ENCODE measurements at places on chromosomes 13 and 19. TPM values are rescaled to one million over a fixed set of nuclear protein-coding genes. Genes with fewer than 3 reads are reported as not detected.

PLPPR2 gene
- total RNA-seq, result 8.4 TPM

GRCh38 chr19:13163609-13164342 is 13.6 kb downstream of the IER2 start:
- peak overlapping the region; percentile 69 for H3K4me3 ChIP-seq
- no peaks in the 10 kb centered on the region for H3K27me3 ChIP-seq
- H3K4me1 ChIP-seq, result peaks cover 59% of the 10 kb centered on the region
- peak; percentile 80 for DNase-seq

CLIP3 gene
- 17.9 TPM for total RNA-seq

DNA sequence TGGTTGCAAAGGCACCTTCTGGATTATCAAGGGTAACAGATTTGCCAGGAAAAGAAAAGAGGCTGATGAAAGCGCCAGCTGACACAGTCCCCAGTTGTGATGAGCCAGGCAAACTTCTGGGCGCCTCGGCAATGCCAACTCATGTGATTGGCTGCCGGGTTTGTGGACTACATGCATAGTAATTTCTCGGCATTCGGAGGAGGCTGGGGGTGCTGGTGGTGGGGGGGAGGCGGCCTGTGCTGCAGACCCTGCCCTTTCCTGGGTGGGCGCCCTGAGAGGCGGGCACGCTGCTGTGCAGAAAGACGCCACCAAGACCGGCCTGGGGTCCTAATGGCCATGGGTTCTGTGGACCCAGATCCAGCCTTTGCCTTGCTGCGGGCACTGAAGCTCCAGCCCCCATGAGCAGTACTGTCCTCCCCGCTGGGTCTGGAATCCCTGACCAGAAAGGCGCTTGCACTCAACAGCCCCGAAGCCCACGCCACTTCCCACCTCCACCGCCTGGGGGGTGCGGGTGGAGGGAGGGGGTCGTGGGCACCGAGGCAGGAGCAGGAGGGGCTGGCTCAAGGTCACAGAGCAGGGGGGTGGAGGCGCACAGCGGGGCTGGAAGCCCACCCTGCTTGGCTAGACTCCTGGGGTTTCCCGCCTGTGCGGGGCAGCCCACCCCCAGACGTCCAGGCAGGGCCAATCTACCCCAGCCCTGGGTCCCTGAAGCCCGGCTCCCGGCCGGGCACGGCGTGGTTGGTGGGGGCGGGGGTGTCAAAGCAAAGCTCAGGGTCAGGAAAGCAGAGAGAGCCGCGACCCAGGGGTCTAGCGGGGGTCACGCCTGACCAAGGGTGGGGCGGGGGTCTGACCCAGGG is 1.0 kb downstream of the DIRAS1 start:
- no peak overlapping the region for H3K27ac ChIP-seq
- peaks cover 9% of the 10 kb centered on the region for H3K36me3 ChIP-seq
- peak; percentile 56 for DNase-seq
- no peaks in the 10 kb centered on the region for H3K27me3 ChIP-seq

GRCh38 chr19:57719424-57719823 is 8.0 kb downstream of the ZNF671 start:
- peaks cover 16% of the 10 kb centered on the region for H3K27me3 ChIP-seq
- no peak overlapping the region for H3K4me3 ChIP-seq
- peaks cover 36% of the 10 kb centered on the region for H3K36me3 ChIP-seq
- DNase-seq, result no peak
- no peak overlapping the region for H3K27ac ChIP-seq
- peaks cover 14% of the 10 kb centered on the region for H3K4me1 ChIP-seq

DNA sequence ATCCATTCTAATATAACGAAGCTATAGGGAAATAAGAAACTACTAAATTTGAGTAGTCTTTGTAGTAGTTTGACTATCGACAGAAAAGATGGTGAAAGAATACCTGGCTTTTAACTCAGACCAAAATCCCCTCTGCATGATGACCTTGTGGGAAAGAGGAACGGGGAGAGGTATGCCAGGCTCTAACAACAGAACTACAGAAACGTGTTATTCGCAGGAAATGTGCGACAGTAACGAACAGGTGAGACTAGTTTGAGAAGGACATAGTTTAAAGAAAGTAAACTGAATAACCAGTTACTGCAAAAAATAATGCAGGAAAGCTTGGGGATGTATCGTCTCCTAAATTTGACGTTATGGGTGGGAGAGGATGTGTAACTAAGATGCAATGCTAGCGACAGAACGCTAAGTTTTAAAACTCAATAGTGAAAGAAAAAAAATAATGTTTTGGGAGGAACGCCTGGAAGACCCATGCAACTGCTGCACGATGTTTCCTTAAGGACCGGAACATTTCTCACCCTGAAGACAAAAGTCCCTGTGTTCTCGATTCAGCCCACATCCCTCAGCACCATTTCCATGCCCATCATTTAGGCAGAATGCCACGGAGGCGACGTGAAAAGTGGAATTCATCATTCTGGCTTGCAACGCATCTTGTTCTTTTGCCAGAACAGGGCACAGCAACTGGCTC is 1.6 kb upstream of the RAP2A start:
- peak overlapping the region; percentile 93 for H3K4me3 ChIP-seq
- no peak for DNase-seq
- H3K36me3 ChIP-seq, result 0 out of 2 replicates have a peak, but pooled peaks cover 4% of the 10 kb centered on the region
- H3K4me1 ChIP-seq, result peaks cover 41% of the 10 kb centered on the region
- peak overlapping the region; percentile 100 for H3K27ac ChIP-seq

GRCh38 chr13:96011291-96011872 is 41.8 kb downstream of the UGGT2 start:
- DNase-seq, result no peak
- H3K27ac ChIP-seq, result no peak overlapping the region
- H3K36me3 ChIP-seq, result peaks cover 45% of the 10 kb centered on the region
- H3K4me3 ChIP-seq, result no peak overlapping the region
- H3K4me1 ChIP-seq, result no peaks in the 10 kb centered on the region
- no peaks in the 10 kb centered on the region for H3K27me3 ChIP-seq

KLK8 gene
- total RNA-seq, result 5.9 TPM

LMTK3 gene
- 15.9 TPM for total RNA-seq

DNA sequence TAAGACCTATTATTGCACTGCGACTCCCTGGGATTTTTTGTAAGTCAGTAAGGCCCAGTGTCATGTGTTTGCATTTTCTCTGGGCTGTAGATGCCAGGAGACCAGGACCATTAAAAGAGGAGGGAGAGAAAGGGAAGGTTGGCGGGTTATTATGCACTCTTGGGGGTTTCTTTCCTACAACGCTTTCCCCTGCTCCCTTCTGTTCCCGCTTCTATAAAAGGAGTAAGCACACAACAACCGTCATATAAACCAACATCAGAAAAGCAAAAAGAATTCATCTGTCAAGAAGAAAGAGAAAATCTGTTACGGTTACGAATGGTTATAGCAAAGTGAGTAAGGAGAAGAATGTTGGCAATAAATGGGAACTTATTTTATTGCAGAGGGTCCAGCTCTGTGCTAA is 541.8 kb downstream of the IRS2 start:
- no peaks in the 10 kb centered on the region for H3K27me3 ChIP-seq
- DNase-seq, result no peak
- no peak overlapping the region for H3K4me3 ChIP-seq
- H3K27ac ChIP-seq, result no peak overlapping the region
- peaks cover 8% of the 10 kb centered on the region for H3K4me1 ChIP-seq
- H3K36me3 ChIP-seq, result peaks cover 13% of the 10 kb centered on the region

DNA sequence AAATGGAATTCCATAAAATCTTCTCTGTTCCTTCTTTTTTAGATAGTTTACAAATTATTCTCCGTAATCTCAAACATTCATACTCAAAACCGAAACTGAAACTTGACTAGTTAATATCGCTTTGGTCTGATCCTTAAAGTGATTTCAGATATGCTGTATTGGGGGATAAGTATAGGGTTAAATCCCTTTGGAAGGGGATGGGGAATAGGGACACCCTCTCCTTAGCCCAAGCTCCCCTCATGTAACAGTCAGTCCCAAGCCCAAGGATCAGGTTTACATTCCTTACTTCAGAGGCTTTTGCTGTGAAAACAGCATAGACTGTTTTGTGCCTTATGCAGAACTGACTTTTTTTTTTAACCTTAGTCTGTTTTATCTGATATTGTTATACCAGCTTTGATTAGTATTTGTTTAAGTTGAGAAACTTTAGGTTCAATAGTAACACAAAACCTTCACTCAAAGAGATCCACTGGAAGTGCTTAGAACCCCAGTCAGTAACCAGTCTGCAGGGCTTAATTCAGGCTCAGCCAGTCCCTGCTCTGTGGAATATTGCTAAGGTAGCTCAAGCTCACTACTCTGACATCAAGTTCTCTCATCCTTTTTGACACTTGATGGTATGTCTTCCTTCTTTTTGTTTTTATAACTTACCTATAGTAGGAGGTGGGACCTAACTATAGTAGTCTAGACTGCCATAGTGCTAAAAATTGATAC is 10.5 kb downstream of the CDADC1 start:
- H3K4me1 ChIP-seq, result peaks cover 5% of the 10 kb centered on the region
- no peak for DNase-seq
- H3K27ac ChIP-seq, result no peak overlapping the region
- 0 out of 2 replicates have a peak, but pooled peaks cover 3% of the 10 kb centered on the region for H3K36me3 ChIP-seq

C19orf67 gene
- 0.35 TPM for total RNA-seq

WDR87 gene
- not detected for total RNA-seq

CEACAM3 gene
- not detected for total RNA-seq

INSR gene
- total RNA-seq, result 32.5 TPM

DNA sequence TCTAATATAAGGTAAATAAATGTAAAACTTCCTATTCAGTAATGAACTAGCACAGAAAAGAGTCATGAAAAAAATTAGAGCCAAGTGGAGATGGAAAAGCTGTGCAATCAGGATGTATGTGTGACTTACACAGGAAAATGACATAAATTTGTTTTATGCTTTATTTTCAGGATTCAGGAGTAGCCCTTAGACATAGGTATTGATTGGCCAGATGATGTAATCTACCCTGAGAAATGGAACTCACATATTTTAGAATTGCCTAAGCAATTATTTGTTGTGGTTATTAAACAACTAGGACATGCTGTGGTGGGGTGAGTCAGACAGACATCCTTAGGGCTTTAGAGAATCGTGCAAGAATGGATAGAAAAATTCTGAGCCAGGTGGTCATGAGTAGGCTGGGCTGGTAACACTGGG is 110.6 kb downstream of the PCDH9 start:
- H3K27ac ChIP-seq, result no peak overlapping the region
- H3K4me3 ChIP-seq, result no peak overlapping the region
- H3K4me1 ChIP-seq, result no peaks in the 10 kb centered on the region
- H3K27me3 ChIP-seq, result no peaks in the 10 kb centered on the region
- no peaks in the 10 kb centered on the region for H3K36me3 ChIP-seq
- no peak for DNase-seq

DNA sequence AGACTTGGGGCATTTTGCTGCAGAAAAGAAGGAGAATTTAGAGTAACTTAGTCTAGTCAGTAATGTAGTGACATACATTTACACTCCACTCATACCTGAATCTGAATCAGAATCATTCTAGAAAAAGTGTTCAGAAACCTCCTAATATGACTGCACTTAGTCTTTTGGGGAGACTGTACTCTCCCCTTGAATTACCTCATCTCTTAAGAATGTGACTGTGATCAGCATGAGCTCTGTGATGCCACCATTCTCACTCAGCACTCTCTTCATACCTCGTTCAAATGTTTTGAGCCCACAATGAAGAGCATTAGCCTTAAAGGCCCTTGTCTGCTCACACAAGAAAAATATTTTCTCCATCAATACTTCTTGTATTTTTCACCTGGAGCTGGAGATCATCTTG is 229.4 kb downstream of the FGF14 start:
- H3K36me3 ChIP-seq, result no peaks in the 10 kb centered on the region
- no peak for DNase-seq
- H3K27ac ChIP-seq, result no peak overlapping the region

DNA sequence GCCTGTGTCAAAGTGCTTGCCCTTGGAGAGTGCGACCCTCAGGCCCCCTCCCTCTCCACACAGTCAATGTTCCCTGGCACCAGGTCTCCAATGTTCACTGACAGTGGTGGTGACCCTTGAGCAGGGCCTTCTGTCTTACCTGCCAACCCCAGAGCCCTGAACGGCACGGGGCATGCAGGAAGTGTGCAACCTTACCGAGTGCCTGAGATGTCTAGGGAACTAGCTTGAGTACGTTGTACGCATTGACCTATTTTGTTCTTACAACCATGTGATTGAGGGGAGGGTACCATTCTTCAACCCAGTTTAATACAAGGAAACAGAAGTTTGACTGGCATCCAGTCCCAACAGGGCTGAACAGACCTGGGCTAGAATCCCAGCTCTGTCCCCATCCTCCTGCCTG is 13.2 kb downstream of the MAG start:
- no peaks in the 10 kb centered on the region for H3K27me3 ChIP-seq
- no peak overlapping the region for H3K27ac ChIP-seq
- H3K4me1 ChIP-seq, result no peaks in the 10 kb centered on the region
- H3K4me3 ChIP-seq, result no peak overlapping the region
- no peak for DNase-seq

GRCh38 chr13:44223770-44224444 is 149.7 kb upstream of the SERP2 start:
- peaks cover 9% of the 10 kb centered on the region for H3K4me1 ChIP-seq
- no peak overlapping the region for H3K27ac ChIP-seq
- DNase-seq, result no peak
- H3K27me3 ChIP-seq, result no peaks in the 10 kb centered on the region

DHDH gene
- 3.1 TPM for total RNA-seq

DNA sequence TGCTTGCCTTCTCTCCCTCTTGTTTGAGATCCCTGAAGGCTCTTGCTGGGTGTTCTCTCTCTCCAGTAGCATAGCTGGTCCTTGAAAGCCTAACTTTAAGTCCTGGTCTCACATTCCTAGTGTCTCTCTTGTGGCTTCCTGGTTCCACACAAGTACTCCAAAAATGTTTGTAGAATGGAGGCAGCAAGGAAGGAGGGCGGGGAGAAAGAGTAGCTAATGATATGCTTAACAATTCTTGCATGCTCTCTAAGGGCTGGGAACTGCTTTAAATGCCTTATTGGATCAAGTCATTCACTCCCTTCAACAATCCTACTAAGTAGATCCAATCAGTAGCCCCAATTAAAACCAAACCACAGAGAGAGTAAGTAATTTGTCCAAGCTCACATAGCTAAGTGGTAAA is 357.3 kb downstream of the KLF5 start:
- H3K4me1 ChIP-seq, result no peaks in the 10 kb centered on the region
- no peak for DNase-seq
- H3K27me3 ChIP-seq, result no peaks in the 10 kb centered on the region

DNA sequence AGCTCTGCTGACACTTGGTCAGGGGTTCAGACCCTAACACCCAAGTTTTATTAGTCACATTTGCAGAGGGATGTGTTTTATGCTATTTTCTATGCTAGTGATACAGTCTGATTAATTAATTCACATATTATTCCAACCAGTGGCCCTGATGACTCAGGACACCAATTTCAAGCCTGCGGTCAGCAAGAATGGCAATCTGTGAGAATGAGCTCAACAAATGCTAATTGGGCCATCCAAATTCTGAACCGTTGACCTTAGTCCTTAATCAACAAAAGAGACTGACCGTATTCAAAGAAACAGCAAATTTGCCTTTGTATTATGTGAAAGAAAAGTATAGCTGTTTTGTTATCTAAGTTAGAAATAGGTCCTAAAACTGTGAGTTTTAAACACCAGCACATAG is 9.6 kb upstream of the KL start:
- H3K4me3 ChIP-seq, result no peak overlapping the region
- no peak overlapping the region for H3K27ac ChIP-seq
- no peak for DNase-seq
- H3K27me3 ChIP-seq, result no peaks in the 10 kb centered on the region

GRCh38 chr19:17447704-17448130 is 751 bp downstream of the TMEM221 start:
- DNase-seq, result no peak
- H3K4me3 ChIP-seq, result peak overlapping the region; percentile 70
- H3K36me3 ChIP-seq, result no peaks in the 10 kb centered on the region
- H3K27ac ChIP-seq, result no peak overlapping the region
- H3K27me3 ChIP-seq, result peaks cover 20% of the 10 kb centered on the region

CUL4A gene
- 100 TPM for total RNA-seq

GRCh38 chr19:3617463-3617862 is 9.1 kb downstream of the CACTIN start:
- H3K27me3 ChIP-seq, result no peaks in the 10 kb centered on the region
- no peak overlapping the region for H3K4me3 ChIP-seq
- peak overlapping the region; percentile 36 for H3K27ac ChIP-seq
- peak; percentile 42 for DNase-seq
- H3K36me3 ChIP-seq, result peaks cover 3% of the 10 kb centered on the region
- 0 out of 2 replicates have a peak, but pooled peaks cover 3% of the 10 kb centered on the region for H3K4me1 ChIP-seq
